Stimulated activated CD8-positive, alpha-beta memory T cell treated with anti-CD3 and anti-CD28 coated beads, Interleukin-7, amount 100 ng/mL, for 24 hours (primary cell): ENCODE measurements at places on chromosomes 5 and 9.
A peak's percentile ranks its signal among the peaks of the same experiment; 100 is the strongest.

- DNase-seq = no peak
Measured at GRCh38 chr5:113232667-113233066, 202.1 kb downstream of the TSSK1B start.

DNA sequence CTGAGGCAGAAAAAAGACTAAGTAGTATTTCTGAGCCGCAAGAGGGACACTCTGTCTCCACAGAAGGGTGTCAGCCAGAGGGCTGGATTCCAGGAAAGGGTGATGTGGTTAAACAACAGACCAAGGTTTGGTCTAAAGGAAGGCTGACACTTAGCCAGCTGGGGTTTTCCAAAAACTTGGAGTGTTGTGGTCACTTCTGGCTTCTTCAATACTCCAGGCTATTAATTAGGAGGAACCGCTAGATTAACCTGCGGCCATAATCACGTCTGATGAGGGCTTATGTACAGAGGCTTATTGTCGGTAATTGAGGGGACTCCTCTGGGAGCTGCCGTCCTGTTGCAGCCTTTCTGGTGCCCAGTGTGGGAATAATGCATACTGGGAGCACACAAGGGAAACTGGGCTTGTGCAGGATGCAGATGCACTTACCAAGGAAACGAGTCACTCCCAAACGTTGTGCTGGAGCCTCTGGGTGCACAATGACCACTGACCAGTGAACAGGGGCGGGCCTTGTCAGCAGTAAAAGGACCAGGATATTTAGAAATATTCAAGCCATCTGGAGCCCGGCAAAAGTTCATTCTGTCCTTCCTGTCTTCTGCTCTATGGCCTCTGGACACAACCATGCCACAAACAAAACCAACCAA is 70.2 kb upstream of the TUT7 start:
- no peak for DNase-seq

DNA sequence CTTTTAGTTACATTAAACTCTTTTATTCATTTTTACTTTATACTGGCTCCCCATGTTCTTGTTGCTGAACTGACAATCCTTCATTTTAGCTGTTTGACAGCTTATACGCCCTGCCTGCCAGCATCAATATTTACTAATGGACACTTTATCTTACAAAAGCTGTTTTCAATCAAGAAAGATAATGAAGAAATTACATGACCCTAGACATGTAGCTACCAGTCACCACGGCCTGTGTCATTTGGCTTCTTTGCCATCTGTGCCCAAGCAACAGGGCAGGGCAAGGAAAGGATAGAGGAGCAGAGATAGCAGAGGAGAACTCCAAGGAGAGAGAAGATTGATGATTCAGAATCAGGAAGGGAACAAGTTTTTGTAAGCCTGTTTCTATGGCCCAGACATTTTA is 647.3 kb downstream of the BRINP1 start:
- no peak for DNase-seq

GRCh38 chr5:111596705-111597104 is 84.4 kb upstream of the STARD4 start:
- DNase-seq = no peak

DNA sequence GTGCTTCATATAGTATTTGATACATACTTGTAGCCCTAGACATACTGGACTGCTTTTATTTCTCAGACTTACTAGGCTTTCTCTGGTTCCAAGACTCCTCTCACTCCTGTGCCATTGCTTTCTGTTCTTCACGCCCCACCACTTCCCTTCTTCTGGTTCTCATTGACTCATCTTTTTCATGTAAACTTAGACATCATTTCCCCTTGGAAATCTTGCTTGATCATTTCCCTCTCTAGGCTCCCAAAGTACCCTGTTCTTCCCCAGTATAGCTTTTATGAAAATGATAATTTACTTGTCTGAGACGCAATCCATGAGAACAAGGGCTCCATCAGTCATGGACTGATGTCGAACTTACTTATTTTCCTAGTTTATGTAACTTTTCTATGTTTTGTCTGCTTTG is 83.5 kb downstream of the TLR4 start:
- DNase-seq = no peak

GRCh38 chr5:43993634-43994351 is 390.8 kb downstream of the NNT start:
- no peak for DNase-seq

DNA sequence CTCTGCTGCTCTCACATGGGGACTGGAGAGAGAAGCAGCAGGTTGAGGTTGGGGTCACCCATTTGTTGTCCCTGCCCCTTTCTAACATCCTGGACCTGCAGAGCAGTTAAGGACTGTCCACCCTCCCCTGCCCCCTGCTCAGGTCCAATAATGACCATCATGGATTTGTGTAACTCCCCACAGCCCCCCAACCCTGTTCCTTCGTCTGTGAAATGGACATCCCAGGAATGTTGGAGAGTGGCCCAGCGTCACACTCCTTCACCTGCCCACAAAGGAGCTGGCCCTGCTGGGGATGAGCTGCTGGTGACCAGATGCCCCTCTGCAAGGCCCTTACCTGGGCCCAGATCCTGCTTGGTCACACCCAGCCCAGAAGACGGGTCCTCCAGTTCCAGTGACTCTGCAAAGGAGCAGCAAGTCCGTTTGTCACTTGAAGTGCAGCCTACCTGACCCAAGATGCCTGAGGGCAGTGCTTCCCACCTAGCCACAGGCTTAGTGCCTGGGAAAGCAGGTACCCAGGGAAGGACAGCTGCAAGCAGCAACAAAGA is 10.4 kb downstream of the CD74 start:
- DNase-seq = no peak

GRCh38 chr5:76085243-76085579 is 2.0 kb downstream of the SV2C start:
- no peak for DNase-seq

DNA sequence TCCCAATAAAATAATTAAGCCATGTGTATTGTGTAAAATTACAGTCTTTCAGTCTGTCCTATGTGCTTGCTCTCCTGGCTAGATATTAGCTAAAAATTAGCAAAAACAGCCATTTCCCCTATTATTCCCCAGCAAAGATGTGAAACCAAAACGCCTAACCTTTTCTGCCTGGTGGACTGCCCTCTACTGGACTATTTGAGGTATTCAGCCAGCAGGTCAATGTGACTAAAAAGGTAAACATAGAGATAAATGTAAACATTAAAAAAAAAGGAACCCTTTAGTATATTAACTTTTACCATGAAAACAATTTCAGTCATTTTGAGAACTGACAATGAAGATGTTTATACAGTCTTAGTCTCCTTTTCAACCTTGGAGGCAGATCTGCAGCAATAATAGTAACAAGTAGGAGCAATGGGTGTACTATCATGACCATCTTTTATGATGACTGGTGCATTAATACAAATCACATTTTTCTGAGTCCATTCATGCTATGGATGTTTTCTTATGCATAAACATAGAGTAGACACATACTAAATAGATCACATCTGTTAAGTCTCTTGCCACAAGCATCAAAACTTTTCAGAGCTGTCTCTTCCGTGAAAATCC is 10.1 kb downstream of the ATG12 start:
- no peak for DNase-seq

DNA sequence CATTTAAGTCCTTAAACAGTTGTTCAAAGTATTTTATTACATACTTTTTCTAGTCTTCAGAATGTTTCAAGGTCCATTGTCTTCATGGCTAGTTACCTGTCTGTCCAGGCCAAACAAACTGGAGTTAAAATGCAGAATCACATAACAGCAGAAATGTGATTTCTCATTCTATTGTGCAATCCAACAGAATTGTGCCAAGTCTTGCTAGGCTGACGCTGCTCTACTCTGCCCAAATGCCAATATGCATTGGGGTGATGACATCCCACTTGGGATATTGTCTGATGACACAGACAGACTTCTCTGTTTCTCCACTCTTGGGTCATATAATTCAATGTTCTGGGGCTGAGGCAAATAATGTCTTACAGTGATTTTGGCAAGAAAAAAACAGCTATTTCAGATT is 5.2 kb upstream of the SLC22A5 start:
- no peak for DNase-seq

DNA sequence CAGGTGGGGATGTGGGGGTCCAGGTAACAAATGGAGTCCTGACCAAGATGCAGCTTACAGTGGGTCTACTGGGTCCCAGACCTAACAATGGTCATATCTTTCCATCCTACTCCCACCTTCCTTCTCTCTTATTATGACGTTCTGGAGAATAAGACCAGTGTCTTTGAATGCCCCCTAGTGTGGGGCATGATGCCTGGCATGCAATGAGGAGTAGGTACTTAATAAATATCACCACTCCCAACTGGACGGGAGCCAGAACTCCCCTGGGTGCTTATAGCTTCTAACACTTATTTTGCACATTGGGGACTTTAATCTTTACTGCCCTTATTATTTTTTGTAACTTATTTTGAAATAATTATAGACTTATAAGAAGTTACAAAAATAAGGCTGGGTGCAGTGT is 98.2 kb downstream of the NDFIP1 start:
- DNase-seq = no peak

DNA sequence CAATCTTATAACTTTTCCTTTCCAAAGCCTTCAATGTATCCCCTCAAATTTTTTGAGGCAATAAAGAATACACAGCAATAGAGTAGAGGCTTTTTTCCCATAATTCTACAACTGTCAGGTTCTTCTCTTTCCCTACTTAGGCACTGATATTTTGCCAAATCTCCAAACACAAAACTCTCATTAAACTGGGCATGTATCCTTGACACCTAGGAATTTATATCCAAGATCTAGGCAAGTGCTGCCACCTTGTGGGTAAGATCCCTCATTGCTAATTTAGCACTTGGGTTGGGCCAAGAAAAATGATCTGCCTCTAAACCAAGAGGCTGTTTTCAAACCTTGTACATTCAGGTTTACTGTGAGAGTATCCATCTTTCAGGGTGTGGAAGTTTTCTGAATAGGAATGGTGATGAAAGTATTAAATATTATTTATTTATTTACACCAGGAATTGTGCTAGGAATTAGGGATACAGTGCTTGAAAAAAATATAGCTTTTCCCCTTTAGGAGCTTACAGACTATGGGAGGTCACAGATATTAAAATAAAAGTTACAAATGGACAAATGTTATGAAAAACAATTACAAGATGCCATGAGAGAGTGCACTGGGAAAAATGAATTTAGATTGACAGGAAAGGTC is 17.6 kb downstream of the TSTD2 start:
- DNase-seq = peak; percentile 32
